ENCODE measurements at places on chromosomes 12 and 14.

GRCh38 chr14:53646925-53647324 is 309.7 kb downstream of the BMP4 start:
- no peak for DNase-seq

- DNase-seq: no peak
Measured at GRCh38 chr14:99450266-99450665, 30.4 kb downstream of the SETD3 start.

DNA sequence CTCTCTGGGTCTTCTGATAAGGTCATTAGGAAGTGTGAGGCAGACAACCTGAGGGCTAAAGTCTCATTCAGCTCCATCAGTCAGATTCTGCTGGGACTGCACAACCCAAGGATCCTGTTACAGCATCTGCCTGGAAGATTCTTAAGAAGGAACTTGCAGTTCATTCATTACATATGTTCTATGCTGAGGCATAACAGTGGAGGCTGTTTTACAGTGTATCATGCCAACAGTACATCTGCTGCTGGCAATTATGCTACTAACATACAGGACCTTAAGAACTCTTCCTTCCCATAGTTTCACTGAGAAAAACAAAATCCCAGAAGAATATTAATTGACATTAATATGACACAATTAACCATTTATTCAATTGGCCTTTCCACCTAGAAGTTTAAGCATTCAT is 968.6 kb downstream of the DIO2 start:
- no peak for DNase-seq

DNA sequence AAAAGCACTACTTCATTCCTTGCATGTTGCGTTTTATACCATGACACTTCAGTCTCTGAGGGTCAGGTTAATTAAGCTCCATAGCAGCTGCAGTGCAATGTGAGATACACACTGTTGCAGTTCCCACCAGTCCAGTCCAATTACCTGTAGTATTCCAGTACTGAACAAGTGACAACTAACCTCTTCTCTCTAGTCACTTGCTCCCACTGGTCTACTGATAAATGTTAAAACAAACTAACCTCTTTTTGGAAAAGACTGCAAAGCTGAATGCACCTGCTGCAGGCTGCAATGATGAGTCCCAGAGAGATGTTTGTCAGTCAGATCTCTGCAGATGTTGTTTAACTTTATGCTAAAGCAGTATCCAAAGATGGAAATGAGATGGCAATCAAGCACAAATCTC is 7.9 kb downstream of the NOVA1 start:
- peak; percentile 89 for DNase-seq

GRCh38 chr14:77031759-77032490 is 3.4 kb upstream of the IRF2BPL start:
- peak; percentile 71 for DNase-seq

DNA sequence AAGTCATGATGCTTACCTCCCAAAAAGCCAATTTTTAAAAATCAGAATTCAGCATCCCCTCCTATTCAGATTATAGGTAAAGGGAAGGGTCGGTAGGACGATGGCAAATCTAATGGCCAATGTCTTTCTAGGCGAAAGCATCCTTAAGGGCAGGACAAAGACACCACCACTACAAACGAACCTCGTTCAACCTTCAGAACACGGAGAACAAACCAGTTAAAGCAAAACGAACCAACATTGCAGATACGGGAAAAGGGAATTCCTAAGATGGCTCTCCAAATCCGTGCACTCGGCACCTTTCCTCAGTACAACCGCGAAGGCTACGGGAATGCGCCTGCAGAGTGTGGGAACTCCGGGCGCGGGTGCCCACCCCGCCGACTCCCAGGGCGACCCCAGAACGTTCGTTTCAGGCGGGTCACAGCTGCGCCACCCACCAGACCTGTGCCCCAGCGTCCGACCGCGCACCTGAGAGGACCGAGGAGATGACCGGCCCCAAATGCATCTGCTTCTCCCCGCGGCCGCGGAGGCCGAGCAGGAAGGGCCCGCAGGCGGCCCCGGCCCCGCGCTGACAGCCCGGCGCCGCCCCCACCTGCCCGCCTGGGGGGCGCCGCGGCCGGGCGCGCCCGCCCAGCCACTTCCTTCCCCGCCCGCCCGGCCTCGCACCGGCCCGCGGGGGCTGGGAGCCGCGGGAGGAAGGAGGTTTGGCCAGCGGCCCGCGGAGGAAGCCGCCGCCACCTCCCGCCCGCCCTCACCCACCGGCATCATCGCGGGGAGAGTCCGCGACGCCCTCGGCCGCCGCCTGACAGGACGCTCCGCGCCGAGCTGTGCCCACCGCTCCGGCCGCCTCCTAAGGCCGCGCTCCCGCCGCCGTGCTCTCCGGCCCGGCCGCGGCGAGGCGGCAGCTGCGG is 578 bp downstream of the PPP1R13B start:
- peak; percentile 70 for DNase-seq

- no peak for DNase-seq
Measured at GRCh38 chr12:65300679-65301349, 22.3 kb downstream of the MSRB3 start.

GRCh38 chr12:6341417-6342139 is at the start of gene TNFRSF1A:
Gene TNFRSF1A (minus strand): TSS chr12:6342076. CDS start chr12:6341814, 262 bp downstream.
- DNase-seq: no peak

DNA sequence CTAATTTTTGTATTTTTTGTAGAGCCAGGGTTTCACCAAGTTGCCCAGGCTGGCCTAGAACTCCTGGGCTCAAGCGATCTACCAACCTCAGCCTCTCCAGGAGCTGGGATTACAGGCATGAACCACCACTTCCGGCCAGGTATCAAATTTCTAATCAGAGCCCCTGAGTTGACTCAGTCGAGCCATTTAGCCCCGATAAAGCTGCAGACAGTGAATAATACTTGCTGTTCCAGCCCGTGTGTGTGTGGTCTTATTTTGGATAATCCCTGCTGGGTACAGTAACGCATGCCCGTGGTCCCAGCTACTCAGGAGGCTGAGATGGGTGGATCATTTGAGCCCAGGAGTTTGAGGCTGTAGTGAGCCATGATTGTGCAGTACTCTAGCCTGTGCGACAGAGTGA is 57.0 kb downstream of the TEAD4 start:
- DNase-seq: no peak

DNA sequence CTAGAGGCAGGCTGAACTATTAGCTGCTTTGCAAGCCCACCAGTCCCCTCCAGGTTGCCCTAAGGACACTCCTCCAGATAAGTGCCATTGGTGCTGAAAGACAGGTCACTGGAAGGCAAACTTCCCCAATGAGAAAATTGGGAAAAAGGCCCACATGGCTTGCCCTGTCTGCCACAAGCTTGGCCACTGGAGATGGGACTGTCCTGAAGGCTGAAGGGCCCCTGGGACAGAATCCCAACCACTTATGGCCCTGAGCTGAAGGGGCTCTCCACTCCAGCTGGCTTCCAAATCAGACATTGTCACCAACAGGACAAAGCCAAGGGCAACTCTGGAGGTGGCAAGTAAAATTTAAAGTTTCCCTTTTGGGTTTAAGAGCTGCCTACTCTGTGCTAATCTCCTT is 12.2 kb upstream of the DHRS2 start:
- DNase-seq: no peak

GRCh38 chr14:78595797-78596196 is 425.6 kb downstream of the NRXN3 start:
- DNase-seq: no peak

DNA sequence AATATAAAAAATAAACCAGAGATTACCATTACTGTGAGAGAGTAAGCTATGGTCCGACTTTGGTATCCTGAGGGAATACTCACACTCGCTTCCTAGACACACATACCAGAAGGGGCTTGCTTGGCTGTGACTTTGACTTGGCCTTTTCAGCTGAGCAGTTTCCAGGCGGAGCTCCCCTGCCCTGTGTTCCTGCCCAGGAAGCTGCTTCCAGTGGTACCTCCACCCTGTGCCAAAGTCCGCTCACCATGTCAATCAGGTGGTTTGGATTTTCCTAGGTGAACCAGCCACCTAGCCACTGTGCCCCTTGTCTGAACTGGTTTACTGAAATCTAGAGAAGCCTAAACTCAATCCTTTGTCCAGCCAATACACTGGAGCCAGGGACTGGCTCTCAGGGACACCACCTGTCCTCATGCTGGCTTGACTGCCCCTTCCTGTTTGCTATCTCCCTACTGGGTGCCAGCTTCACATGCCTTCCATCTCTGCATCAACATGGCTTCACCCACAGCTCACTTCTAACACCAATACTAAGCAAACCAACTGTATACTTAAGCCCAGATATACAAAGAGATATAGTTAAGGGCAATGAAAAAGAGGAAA is 28.6 kb downstream of the MAX start:
- DNase-seq: no peak

GRCh38 chr14:90019824-90020523 is 41.8 kb upstream of the KCNK13 start:
- no peak for DNase-seq

GRCh38 chr12:56628671-56629458 is 1.3 kb downstream of the BAZ2A start:
- DNase-seq: peak; percentile 11

- DNase-seq: no peak
Measured at GRCh38 chr14:44414646-44415045, 92.4 kb downstream of the FSCB start.

DNA sequence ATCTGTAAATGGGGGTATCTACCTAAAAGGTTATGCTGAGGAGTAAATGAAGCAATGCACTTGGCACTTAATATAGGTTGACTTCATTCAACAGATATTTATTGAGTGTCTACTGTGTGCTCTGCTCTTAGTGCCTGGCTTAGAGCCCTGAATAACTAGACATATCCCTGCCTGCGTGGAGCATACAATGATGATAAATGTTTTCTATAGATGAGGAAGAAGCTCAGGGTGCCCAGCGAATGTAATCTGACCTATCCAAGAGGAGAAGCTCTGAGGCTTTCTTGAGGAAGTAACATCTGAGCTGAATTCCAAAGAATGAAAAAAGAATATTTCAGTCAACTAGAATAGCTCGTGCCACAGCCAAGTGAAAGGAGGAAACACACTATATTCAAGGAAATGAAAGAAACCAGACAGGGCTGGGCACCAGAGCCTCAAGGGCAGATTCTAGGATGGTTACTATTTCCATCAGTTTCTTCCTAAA is 17.9 kb upstream of the HIGD1C start:
- no peak for DNase-seq

DNA sequence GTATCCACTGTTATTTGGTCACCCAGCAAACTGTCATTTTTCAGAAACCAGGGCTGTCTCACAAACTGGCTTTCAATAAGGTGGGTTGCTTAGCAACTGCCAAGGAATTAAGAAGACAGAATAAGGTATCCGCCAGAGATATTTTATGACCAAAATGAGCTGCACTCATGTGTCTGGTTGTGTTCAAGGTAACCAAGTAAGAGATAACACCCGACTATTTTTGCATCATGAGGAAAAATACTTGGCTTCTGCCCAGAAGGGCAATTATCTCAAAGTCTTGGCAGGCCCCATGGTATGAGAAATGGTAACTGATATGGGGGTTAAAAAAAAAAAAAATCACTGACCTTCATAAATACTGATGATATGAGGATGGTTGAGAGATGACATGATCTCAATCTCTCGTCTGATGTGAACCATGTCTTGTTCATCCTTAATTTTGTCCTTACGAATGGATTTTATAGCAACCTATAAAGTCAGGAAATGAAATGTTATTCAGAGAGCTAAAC is 32.6 kb downstream of the NUAK1 start:
- DNase-seq: peak; percentile 81

DNA sequence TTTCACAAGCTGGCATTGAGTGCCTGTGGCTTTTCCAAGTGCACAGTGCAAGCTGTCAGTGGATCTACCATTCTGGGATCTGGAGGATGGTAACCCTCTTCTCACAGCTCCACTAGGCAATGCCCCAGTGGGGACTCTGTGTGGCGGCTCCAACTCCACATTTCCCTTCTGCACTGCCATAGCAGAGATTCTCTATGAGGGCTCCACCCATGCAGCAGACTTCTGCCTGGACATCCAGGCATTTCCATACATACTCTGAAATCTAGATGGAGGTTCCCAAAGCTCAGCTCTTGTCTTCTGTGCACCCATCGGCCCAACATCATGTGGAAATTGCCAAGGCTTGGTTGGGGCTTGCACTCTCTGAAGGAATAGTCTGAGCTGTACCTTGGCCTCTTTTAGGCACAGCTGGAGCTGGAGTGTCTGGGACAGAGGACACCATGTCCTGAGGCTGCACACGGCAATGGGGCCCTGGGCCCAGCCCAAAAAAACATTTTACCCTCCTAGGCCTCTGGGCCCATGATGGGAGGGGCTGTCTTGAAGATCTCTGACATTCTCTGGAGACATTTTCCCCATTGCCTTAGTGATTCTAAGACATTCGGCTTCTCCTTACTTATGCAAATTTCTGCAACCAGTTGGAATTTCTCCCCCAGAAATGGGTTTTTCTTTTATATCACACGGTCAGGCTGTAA is 313.3 kb upstream of the SFSWAP start:
- DNase-seq: no peak

GRCh38 chr12:5310151-5310550 is 121.8 kb upstream of the NTF3 start:
- no peak for DNase-seq

- no peak for DNase-seq
Measured at GRCh38 chr14:61646366-61647116, 48.8 kb upstream of the HIF1A start.

GRCh38 chr12:101596172-101596571 is 1.4 kb downstream of the MYBPC1 start:
- DNase-seq: no peak

DNA sequence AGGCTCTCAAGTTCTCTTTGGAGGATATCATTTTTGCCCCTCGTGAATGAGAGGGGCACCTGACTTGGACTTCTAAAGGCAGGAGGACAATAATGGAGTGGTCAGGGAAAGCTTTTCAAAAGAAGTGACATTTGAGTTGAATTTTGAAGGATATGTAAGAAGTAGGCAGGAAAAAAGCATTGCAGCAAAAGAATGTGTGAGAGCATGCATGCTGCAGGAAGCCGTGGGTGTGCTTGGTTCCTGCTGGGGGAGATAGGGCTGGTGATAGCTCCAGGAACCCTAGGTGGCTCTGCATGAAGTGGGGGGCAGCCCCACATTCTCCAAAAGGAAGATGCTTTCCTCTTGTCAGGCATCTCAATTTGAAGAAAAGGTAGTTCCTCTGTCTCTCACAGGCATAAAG is 23.1 kb downstream of the ACVR1B start:
- DNase-seq: no peak

DNA sequence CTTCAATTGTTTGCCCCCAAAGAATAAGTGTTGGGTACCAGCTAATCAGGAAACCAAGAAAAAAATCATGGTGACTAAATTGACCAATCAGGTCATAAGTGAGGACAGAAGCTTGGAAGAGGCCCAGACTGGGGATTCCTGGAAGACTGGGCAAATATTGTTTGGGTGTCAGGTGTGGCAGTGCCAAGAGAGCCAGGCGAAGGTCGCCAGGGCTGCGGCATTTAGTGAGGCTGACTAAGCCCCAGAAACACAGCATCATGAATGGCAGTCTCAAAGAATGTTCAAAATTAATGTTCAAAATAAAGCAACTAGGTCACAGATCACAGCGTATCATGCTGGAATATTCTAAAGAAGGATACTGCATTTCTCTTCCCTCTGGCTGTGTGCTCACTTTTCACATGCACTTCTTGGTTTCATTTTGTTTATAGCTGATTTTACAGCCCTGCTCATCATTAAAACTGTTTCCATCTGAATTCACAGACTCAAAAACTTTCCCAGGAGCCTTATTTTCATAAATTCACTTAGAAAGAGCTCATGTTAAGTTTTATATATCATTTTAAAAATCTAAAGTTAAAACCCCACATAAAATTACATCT is 85.3 kb upstream of the OVCH1 start:
- no peak for DNase-seq

- no peak for DNase-seq
Measured at GRCh38 chr12:94841177-94841576, 162.3 kb downstream of the NDUFA12 start.

- DNase-seq: peak; percentile 80
Measured at GRCh38 chr12:94100990-94101737, 47.2 kb upstream of the PLXNC1 start.

- DNase-seq: no peak
Measured at GRCh38 chr14:92786427-92786756, 7.7 kb upstream of the GOLGA5 start.

All from DMS79 treated with DMSO at 0.1 percent for 48 hours (cell line).